Inflammatory macrophage treated with lipopolysaccharide for 1 hour (primary cell): ENCODE measurements at places on chromosomes 12 and 14.

DNA sequence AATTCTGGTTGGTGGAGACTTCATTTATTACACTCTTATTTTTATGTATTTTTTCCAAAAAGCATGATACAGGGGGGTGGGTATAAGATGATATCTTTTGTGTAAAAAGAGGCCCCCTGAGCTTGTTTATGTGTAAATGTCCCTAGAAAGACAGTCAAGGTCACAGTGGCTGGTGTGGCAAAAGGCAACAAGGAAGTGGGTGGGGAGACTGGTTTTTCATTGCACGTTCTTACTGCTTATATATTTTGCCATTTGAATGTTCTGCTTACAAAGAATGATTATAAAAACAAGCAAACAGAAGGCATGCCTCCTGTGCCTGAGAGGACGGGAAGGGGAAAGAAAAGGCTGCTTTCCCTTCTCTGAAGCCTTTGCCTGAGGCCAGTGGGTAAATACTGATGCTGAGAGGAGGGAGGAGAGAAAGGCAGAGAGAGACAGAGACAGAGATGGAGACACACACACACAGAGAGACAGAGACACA lies 24.1 kb upstream of the ADIPOR2 start:
- DNase-seq, result no peak

- no peak for DNase-seq
These were observed 68.2 kb downstream of the DAD1 start for GRCh38 chr14:22520796-22521195.

GRCh38 chr14:105830171-105830570 lies 303.8 kb downstream of the TMEM121 start:
- no peak for DNase-seq

DNA sequence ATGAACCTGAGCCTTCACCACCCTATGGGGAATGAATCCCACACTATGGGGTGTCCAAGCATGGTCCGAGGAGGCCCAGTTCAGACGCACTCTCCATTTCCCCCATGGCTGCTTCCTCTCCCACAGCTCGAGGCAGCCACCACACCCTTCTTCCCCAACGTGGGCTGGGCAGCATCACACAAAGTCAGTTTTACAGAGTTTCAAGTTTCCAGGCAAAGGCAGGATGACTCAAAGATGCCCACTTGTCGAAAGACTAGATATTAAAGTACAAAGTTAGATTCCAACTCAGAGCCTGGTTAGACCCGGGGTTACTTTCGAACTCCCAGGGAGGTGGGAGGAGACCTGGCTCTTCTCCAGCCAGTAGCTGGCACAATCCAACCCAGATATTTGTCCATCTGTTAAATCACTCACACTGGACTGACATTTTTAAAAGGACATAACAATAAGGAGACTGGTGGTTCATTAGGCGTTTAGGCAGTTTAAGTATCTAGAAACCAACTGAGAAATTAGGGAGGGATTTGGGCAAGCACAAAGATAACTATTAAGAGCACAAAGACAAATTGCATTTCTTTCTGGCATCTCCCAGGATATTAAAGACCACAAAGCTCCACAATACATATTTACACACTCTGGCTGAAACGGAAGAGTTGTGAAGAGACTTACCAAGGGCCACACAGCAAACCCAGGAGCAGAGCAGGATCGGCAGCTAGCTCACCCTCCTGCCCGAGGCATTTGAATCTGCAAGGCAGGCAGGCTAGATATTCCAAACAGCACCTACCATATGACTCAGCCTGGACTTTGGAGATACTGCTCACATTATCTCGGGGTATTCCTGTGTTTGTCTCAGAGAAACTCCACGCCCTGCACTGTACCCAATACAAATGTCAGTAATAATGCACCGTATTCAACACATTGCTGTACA lies 34.8 kb downstream of the TMCC3 start:
- peak; percentile 68 for DNase-seq

DNA sequence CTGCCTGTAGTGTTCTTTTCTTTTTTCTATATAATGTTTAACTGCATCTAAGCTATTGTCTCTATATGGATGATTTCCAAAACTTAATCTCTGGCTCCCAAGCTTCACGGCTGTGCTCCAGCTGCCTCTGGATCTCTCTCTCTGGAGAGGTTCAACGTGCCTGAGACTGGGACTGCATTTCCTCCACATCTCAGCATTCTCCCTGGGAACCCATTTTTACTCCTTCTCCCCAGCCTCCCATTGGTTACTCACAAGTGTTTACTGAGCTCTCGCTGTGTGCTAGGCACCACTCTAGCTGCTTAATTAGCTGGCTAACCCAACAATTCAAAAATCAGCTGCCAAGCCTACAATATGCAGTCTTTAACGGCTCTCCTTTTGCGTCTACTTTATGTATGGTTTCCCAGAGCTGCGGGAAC lies 34.7 kb downstream of the FBXL14 start:
- no peak for DNase-seq

DNA sequence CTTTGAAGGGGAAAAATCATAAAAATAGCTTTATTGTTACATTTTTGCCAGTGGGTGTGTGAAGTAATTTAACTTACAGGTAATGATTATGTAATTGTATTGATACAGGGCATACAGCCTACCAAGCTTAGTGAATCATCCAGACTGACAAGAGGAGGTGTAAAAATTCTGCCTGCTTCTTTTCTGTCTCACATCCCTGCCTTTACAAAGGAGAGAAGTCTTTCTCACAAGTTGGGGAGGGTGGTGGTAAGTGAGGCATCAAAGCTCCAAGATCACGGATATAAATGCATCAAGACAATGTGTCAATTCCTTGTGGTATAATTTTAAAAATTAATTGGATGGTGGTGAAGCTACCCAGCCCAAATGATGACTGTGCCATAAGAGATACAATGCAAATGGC lies 39.0 kb upstream of the G2E3 start:
- DNase-seq, result no peak

- no peak for DNase-seq
These were observed 27.7 kb downstream of the PPP1R13B start for GRCh38 chr14:103819503-103820307.

GRCh38 chr12:121252712-121253345 lies 42.9 kb downstream of the P2RX4 start:
- no peak for DNase-seq

- DNase-seq, result no peak
These were observed 17.3 kb upstream of the DHRS4 start for GRCh38 chr14:23936084-23936829.

GRCh38 chr14:75495399-75495798 lies 26.9 kb upstream of the BATF start:
- no peak for DNase-seq

- DNase-seq, result no peak
These were observed 100.4 kb downstream of the SLC38A1 start for GRCh38 chr12:46168426-46168825.

- no peak for DNase-seq
These were observed 175.7 kb downstream of the C12orf50 start for GRCh38 chr12:87853448-87854003.

- DNase-seq, result no peak
These were observed 15.8 kb downstream of the MSI1 start for GRCh38 chr12:120353136-120353535.

DNA sequence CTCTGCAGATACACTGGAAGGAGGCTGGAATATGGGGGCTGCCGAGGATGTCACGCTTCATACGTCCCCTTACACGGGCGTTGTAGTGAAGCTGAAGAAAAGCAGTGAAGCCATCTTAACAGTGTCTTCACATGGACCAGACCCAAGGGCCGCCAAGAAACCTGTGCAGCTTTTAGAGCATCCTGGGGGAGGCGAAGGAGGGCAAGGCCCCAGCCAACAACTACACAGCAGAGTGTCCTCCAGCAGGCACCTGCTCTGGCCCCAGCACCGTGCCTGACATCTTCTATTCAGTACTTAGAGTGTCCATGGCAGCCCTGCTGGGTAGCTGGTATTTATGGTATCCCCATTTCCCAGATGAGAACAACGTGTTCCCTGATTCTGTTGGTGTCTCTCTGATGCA lies 48.9 kb upstream of the RIN3 start:
- no peak for DNase-seq

DNA sequence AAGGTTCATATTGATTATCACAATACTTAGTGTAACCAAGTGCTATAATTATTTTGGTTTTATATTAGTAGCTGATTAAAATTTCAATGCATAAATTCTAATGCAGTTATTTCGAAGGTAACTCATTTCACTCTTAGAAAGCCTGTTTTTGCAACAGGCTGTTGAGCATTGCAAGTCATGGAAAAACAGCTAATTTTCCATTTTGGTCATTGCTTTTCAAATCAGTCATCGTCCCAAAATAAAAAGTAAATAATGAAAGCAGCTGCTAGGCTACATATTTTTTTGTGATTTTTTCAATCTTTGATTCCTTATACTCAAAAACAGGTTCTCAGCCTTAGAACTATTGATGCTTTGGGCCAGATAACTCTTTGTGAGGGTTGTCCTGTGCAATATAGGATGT lies 22.9 kb downstream of the VEZT start:
- DNase-seq, result no peak

- peak; percentile 18 for DNase-seq
These were observed 74.6 kb downstream of the GLRX5 start for GRCh38 chr14:95609398-95609990.

DNA sequence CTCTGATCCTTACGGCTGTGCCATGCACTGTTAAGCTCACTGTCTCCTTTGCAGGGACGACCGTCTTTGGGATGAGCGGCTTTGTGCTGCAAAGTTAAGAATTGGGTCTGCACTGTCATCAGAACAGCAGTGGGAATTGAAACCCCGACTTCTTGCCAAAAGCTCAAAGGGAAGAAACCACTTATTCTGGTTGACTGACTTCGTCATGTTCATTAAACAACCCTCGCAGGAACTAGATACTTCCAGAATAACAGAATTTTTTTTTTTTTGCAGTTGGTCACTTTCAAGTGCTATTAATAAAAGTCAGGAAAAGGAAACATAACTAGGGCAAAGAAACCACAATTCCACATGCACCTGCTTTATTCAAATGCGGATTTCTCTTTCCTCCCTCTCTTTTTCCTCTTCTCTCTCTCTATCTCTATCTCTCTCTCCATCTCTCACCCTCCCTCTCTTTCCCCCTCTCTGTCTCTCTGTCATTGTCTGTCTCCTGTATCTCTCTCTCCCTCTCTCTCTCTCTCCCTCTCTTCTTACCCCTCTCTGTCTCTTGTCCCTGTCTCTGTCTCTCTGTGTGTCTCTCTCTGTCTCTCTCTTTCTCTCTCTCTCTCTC lies 12.3 kb upstream of the GLT1D1 start:
- no peak for DNase-seq

GRCh38 chr14:22492622-22493542 lies 96.1 kb downstream of the DAD1 start:
- DNase-seq, result no peak

DNA sequence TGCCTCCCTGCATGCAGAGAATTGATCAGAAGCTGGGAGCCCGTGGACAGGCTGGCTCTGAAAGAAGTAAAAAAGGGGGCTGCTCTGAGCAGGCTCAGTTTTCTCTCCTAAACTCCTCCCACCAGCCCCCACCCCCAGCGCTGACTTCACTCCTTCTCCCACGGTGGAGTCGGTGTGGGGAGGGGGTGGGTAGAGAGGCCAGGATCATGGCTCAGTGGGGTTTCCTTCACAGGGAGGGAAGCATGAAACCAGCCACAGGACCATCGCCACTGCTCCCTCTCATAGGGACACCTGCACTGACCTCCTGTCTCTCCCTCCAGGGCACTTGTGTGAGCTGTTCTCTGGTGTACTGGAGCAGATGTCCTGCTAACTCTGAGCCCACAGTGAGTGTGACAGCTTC lies 78.9 kb downstream of the STAB2 start:
- no peak for DNase-seq

DNA sequence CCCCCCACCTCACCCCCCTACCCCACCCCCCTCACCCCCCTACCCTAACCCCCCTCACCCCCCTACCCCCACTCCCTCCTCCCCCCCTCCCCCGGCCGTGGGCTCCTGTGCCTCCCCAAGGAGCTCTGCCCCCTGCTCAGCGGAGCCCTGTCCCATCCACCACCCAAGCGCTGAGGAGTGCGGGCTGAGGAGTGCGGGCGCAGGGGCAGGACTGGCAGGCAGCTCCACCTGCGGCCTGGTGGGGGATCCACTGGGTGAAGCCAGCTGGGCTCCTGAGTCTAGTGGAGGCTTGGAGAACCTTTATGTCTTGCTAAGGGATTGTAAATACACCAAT lies 2.3 kb upstream of the JPH4 start:
- no peak for DNase-seq

GRCh38 chr12:74482115-74482514 lies 55.5 kb upstream of the ATXN7L3B start:
- DNase-seq, result no peak

DNA sequence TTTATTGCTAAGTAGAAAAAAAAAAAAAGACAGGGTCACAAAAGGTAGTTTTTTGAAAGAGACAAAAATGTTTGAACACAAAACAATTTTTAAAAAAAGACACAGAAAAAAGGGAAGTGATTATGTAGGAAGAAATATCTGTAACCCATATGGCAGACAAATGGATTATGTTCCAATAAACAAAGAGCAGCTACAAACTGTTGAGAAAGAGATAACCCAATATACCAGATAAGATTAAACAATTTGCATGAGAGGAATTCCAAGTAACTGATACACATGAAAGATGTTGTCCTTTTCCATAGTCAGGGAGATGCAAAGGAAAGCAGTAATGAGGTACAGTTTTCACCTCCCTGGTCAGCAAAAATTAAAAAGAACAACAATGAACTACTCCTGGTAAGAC lies 44.9 kb downstream of the PTPRR start:
- no peak for DNase-seq

DNA sequence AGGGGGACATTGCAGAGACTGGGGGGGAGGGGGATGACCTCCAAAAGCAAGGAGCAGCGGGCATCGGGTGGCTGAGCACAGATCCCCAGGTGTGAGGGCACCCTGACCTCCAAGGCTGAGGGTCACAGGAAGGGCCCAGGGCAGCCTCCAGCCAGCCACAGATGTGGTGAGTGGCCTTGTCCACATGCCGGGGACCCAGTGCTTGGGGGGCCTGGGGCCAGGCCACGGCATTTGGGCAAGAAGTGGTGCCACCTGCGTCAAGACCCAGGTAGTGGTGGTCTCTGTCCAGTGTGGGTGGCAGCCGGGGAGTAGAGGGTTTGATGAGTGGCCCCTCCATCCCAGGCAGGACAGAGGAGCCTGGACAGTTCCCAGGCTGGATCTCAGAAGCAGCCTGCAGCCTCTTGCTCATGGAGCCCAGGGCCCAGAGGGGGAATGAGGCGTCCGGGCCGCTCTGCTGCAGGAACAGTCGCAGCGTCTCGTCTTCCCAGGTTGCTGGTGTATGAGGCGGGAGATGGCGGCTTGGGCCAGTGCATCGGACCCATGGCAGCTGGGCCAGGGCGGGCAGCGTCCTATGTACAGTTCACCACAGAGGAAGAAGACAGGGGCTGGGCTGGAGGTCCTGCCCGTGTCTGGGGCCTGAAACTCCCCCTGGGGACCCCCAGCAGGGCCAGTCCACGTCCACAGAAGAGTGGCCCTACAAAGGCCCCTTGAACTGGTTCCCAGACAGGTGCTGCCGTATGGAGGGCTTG lies 33.5 kb downstream of the CCNK start:
- no peak for DNase-seq

DNA sequence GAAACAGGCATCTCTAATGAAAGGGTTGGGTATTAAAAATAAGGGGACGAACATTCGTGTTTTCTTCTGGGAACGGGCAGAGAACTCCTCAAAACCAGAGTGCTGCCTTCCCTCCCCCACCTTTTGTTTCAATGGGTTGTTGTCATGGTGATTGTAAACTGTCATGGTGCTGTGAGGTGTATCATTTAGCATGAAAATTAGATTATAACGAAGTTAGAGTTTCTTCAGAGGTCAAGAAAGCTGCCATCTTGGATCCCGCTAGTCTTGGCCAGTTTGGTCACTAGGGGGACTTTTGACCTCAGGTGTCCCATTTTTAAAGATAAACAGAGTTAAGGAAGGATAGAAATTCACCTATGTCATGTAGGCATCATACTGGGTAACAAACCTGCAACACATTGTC lies 123.0 kb downstream of the PDE3A start:
- DNase-seq, result no peak
